ENCODE measurements at places on chromosomes 5 and 9.

DNA sequence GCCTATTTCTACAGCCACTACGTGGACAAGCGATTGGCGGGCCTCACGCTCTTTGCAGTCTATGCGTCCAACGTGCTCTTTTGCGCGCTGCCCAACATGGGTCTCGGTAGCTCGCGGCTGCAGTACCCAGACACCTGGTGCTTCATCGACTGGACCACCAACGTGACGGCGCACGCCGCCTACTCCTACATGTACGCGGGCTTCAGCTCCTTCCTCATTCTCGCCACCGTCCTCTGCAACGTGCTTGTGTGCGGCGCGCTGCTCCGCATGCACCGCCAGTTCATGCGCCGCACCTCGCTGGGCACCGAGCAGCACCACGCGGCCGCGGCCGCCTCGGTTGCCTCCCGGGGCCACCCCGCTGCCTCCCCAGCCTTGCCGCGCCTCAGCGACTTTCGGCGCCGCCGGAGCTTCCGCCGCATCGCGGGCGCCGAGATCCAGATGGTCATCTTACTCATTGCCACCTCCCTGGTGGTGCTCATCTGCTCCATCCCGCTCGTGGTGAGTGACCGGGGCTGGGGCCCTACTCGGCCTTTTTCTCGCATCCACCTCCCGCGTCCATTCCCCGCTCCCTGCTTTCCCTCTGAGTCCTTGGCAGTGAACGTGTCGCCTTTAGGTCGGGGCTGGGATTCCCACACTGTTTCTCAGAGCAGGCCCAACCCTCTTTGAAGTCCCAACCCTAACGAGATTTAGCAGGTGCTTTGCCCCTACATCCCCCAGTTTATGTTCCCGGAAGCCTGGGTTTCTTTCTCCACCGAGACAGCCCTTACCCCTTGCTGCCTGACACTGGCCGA is 1.8 kb downstream of the PTGER4 start:
- peak; percentile 35 for DNase-seq

- no peak for DNase-seq
These were observed 66.5 kb downstream of the NDFIP1 start for GRCh38 chr5:142175039-142175438.

GRCh38 chr5:53713978-53714666 is 153.7 kb downstream of the NDUFS4 start:
- no peak for DNase-seq

- no peak for DNase-seq
These were observed 166 bp downstream of the SEPTIN8 start for GRCh38 chr5:132776938-132777208.

GRCh38 chr5:143108498-143109128 is 294.9 kb downstream of the NR3C1 start:
- no peak for DNase-seq

DNA sequence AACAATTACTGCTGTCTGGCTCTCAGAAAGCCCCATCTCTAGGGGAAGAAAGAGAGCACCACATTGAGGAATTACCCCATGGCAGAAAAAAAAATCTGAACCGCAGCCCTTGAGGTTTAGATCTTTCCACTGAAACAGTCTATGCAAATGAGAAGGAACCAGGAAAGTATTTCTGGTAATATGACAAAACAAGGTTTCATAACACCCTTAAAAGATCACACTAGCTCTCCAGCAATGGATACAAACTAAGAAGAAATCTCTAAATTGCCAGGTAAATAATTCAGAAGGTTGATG is 427.1 kb downstream of the PRELID2 start:
- DNase-seq: peak; percentile 4

DNA sequence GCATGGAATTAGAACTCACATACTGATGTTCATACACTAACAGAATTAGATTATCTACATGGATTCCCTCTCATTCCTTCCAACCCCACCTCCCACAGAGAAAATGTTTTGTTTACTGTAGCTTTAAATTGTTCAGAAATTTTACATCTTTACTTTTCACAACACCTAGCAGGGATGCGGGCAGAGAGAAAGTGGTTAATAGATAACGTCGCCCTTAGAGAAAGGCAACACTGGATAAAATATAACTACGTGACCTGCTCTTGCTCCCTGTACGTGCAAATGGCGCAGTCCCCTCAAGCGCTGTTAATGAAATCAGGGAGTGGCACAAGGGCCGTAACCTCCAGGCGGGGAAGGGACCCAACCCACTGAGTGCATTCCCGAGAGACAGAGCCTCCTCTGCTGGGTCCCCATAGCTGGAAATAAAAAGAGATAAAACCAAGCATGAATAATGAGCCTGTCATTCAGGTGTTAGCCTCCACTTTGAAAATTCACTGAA is 125.3 kb upstream of the DAPK1 start:
- no peak for DNase-seq

- peak; percentile 98 for DNase-seq
These were observed 77.0 kb downstream of the ZCCHC7 start for GRCh38 chr9:37197158-37198038.

All from MV-4-11 (cell line).